ENCODE measurements at places on chromosomes 4 and X.

DNA sequence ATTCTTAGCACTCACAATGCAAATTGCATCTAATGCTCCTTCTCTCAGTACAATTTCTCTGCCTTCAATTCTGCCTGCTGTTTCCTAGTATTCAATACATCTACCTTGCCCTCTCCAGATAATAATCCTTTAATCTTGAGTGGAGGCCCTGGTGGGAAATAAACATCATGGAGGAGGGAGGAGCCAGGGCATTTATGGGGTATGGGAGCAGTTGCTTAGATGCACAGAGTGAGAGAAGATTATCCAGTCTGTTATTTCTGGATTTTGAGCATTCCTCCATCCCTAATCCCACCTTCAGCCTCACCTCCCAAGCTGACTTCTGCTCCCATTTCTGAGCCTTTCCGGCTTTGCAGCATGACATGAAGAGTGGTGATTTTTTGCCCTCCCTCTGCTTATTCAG is 127.9 kb upstream of the PPP3CA start:
- DNase-seq, result no peak

DNA sequence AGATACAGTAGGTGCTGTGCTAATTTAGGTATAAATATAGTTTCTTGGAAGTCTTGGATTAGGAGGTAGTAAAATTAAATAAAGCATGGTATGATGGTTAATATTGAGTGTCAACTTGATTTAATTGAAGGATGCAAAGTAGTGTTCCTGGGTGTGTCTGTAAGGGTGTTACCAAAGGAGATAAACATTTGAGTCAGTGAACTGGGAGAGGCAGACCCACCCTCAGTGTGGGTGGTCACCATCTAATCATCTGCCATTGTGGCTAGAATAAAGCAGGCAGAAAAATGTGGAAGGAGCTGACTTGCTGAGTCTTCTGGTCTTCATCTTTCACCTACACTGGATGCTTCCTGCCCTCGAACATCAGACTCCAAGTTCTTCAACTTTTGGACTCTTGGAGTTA is 153.7 kb upstream of the GK2 start:
- DNase-seq, result no peak

- DNase-seq, result no peak
Measured at GRCh38 chr4:87375719-87376291, 15.2 kb downstream of the HSD17B11 start.

DNA sequence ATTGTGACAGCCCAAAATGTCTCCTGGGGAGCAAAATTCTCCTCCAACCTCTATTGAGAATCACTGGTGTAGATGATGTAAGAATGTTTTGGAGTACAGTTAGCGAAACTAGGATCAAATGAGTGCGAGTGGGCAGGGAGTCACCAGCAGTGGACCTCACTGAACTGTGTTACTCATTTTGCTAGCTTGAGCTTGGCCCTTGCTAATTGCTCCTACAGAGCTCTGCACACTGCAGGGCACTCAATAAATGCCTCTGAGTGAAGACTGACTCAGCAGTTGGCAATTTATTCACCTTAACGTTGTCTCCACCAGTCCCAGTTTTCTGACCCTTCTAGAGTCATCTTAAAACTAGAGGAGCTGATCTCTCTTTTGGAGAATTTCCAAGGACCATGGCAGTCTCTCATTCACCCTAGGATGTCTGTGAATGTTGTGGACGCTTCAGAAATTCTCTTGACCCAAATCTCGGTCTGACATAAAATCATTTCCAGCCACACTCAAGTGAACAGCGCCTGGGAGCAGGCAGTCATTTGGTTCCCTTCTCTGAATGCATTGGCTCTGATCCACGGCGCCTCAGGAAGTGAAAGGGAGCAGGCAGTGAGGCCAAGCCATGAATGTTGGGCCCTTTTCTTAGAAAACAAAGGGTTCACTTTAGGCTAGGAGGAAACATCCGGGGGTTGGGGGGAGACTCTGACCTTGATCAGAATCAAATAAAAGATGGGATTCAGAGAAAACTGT is 148.1 kb downstream of the NWD2 start:
- DNase-seq, result no peak

- no peak for DNase-seq
Measured at GRCh38 chr4:163587867-163588266, 93.4 kb downstream of the TMA16 start.

DNA sequence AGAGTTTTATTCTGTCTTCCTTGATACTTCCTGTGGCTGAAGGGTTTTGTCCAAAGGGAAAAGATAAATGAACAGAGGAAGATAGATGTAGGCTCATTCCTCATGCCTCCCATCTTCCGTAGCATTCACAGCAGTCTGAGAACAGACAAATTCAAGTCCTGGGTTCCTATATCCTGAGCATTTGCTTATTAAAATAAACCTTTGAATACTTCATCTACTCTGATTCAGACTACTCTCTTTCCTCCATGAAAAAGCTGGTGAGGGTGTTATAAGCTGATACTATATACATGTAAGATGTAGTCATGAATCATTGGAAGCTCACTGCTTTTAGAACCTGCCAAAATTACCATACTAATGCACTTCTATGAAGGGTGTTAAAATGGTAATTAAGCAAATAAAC is 61.2 kb downstream of the GAB1 start:
- no peak for DNase-seq

- no peak for DNase-seq
Measured at GRCh38 chr4:35365186-35365585, 879.1 kb downstream of the ARAP2 start.

DNA sequence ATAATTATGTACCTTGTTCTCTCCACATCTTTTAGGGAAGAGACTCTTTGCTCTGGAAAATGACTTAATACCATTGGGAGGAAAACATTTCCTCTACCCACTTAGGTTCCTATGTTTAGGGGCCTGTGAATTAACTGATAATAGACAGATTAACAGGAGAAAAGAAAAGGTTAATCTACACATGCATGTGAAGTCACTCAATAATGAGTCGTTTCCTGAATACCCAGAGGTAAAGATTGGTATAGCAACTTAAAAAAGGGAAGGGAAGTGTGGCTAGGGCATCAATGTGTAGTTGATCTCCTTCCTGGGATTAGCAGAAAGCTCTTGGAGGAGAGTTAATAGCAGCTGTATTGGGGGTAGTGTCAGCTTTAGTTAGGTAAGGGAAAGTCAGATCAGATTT is 419.5 kb upstream of the ATOH1 start:
- DNase-seq, result no peak

DNA sequence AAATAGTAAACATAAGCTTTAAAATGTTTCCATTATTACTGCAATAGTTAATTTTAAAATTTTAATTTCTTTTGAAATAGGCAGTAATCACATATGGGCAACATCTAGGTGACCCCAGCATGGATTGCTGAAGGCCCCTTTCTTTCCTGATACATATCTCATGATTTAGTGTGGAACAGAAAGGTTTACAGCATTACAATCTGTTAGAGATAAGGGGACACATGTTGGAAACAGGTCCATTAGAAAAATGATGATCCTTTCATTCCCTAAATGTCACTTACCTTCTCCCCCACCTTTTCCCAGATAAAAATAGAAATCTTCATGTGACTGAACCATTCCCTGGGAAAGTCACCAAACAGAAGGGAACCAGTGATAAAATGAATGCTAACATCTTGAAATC is 90.4 kb downstream of the RASL11B start:
- DNase-seq, result no peak

GRCh38 chr4:38313175-38313574 is 350.8 kb upstream of the KLF3 start:
- no peak for DNase-seq

GRCh38 chr4:160403081-160403480 is 1300.2 kb downstream of the RAPGEF2 start:
- DNase-seq, result no peak

DNA sequence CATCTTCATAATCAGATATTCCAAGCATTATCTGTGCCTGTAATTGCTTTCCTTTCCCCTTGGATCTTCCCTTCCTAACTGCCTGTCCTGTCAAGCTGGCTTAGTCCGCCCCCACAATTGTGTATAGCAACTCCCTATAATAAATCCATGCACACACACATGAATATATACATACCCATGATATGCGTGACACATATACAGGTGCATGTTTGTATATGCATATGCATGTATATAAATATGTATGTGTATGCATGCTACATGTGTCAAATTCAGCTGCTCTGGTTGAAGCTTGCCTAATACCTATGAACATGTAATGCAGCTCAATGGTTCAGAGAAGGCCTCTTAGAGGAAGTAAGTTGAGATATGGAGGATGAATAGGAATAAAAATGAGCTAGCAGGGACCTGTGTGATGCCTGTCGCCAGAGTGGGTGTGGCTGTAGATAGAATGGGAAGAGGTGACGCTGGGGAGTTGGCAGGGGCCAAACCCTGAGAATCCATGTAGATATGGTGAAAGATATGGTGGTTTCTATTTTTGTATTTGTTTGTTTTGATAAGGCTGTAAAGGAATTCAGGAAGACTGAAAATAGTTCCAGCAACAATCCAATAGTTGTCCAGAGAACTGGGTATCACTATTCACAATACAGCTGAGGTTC is 595.0 kb upstream of the BOD1L1 start:
- DNase-seq, result no peak

- no peak for DNase-seq
Measured at GRCh38 chr4:26779674-26780073, 81.0 kb upstream of the STIM2 start.

GRCh38 chrX:11261260-11261659 is 32.0 kb upstream of the AMELX start:
- DNase-seq, result no peak

DNA sequence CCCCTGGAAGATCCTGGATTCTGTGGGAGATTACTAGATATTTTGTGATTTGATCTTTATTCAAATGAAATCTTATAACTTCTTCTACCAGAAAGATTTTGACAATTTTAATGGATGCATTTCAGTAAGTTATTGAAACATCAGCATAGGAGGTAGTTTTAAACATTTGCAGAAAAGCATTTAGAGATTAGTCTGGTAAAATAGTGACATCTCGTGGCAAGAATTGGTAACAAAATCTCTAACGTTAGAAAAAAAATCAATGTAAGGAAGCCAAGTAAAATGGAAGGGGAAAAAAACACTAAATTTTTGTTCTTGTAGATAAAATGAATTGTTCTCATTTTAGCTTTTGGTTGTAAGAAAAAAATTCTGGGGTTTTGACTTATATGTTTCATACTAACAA is 73.3 kb downstream of the TASL start:
- no peak for DNase-seq

DNA sequence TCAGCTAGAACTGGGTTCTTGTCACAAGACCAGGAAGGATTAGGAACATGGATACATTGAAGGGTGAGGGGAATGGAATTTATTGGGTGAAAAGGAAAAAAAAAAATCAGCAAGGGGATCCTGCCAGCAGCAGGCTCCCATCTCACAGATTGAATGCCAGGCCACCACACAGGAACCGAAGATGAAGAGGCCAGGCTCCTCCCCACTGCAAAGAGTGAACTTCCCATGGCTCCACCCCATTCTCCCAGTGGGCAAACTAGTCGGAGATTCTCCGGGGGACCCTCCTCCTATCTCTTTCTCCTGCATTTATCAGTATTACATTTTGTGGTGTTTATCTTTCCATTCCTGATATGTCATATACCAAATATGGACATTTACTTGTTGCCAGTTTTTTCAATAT is 46.0 kb upstream of the MAGED1 start:
- no peak for DNase-seq

- no peak for DNase-seq
Measured at GRCh38 chrX:147910607-147911006, 1.1 kb upstream of the FMR1 start.

DNA sequence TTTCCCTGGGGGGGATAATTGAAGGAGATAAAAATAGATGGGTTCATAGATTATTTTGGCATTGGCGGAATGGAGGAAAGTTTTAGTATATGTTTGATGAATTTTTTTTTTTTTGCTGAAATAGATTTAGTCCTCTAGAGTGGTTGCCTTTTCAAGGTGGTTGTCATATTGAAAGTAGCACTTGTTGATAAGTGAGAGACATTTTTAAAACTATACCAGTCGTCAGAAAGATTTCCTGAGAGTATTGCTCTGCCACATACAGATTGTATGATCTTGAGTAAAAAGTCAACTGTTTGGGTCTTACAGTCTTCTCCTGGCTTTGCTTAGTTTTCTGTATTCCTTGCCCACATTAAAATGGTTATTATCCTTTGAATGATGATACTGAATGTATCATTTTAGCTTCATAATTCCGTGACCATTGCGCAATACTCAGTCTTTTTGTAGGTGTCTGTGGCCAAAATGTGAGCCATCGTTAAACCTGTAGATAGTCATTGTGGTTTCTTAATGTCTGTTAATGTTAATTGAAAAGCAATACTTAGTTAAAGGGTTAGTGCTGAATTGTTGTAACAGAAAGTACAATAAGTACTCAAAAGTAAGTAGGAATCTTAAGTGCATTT is 7.1 kb downstream of the SMARCAD1 start:
- DNase-seq, result no peak

DNA sequence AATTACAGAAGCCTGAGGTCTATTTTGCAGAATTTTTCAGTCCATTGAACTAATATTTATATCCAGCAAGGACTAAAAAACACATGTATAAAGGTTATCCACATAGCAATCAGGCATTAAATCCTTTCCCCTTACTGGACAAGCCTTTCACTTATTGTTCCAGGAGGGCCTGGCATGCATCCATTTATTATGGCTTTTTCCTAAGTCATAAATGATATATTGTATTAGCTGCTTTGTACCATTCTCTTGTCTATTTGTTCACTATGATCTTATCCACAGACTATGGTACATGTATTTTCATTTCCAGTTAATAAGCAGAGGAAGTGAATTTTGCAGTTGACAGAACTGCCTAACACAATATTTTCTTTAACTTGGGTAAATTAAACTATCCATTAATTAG is 105.4 kb upstream of the ANK2 start:
- no peak for DNase-seq

- DNase-seq, result no peak
Measured at GRCh38 chr4:150867148-150867547, 147.9 kb downstream of the LRBA start.

GRCh38 chrX:74603040-74603439 is 11.4 kb downstream of the RLIM start:
- no peak for DNase-seq

- no peak for DNase-seq
Measured at GRCh38 chr4:90112715-90113114, 14.5 kb upstream of the CCSER1 start.

DNA sequence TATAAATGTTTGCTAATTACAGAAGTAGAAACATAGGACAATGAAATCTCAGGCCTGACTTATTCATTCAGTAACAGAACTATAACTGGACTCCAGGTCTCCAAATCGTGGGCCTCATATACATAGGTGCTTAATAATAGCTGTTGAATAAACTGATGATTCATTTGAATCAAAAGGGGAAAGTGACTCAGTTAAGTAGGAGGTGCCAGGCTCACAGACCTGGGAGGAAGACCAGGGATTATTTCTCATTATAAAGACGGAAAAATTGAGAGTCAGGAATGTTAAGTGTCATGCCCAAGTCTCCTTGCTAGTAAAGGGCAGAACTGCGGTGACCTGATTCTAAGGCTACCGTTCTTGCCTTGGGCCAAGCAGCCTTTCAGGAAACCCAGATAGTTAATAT is 131.5 kb downstream of the HS3ST1 start:
- DNase-seq, result no peak

- DNase-seq, result no peak
Measured at GRCh38 chrX:79182616-79183015, 38.1 kb downstream of the GPR174 start.
